Foreskin fibroblast (primary cell): ENCODE measurements at places on chromosomes 12 and 14.

- peak; percentile 18 for DNase-seq
Observed at GRCh38 chr12:88574278-88574677, 6.0 kb downstream of the KITLG start.

- peak; percentile 63 for DNase-seq
Observed at GRCh38 chr14:56124327-56124726, 6.1 kb downstream of the PELI2 start.

DNA sequence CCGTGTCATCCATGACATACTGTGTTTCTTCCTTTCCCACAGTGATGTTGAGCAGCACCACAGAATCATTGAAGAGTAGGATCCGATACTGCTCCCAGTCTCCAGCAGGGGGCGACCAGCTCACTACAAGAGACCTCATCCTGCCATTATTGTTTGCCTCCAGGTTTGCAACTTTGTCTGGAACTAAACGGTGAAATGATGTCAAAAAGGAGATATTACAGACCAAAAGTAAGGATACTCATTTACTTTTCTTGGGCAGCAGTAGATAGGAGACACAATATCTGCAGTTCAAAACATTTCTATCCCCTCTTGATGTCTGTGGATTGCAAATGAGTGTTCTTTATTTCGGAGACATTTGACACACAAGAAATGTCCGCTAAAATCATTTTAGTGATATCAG lies 47.2 kb downstream of the PTPRB start:
- peak; percentile 57 for DNase-seq

DNA sequence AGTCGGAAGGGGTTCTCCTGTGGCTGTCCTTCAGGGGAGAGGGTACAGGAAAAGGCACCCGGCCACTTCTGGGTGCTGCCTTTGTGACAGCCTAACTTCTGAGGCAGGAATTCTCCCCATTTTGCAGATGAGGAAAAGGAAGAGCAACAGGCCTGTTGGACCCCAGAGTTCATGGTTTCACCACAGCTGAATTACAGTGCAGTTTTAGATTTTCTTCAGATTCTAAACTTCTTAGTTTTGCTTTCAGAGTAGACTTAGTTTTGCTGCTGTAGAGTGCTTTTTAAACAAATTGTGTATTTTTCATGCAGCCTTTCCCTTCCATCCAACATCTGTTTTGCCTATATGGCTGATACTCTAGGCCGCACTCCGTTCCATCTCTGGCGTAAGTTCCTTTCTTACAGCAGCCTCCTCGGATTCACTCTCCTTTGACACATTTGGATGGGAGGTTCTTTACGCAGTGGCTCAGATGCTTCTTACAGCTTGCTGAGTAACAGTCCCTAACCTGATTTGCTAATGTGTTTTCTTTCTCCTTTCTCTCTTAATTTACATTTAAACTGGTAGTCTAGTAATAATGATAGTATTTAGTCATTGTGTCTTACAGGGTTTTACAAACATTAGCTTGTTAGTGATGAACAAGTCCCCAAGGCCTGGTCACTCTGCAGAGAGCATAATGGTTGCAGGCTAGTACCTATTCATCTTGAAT lies 7.8 kb downstream of the TRAF3 start:
- no peak for DNase-seq

DNA sequence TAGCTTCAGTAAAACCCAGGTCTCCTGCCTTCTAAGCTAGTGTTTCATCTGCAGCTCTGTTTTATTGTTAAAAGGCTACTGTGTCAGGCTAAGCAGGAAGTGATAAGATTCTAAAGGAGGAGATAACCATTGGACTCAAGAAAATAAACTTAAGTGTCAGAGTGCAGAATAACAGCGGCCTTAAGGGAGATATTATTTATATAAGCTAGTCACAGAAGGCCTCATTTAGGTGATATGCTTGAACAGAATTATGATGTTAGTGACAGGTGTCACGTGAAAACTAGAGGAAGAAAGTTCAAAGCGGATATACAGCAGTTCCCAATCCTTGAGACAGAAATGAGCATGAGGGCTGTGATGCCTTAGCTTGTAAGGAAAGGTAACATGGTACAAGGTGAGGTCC lies 373.4 kb downstream of the FOXG1 start:
- DNase-seq = no peak
